Fibroblast of skin of scalp (primary cell): ENCODE measurements at places on chromosomes 16 and 17.

DNA sequence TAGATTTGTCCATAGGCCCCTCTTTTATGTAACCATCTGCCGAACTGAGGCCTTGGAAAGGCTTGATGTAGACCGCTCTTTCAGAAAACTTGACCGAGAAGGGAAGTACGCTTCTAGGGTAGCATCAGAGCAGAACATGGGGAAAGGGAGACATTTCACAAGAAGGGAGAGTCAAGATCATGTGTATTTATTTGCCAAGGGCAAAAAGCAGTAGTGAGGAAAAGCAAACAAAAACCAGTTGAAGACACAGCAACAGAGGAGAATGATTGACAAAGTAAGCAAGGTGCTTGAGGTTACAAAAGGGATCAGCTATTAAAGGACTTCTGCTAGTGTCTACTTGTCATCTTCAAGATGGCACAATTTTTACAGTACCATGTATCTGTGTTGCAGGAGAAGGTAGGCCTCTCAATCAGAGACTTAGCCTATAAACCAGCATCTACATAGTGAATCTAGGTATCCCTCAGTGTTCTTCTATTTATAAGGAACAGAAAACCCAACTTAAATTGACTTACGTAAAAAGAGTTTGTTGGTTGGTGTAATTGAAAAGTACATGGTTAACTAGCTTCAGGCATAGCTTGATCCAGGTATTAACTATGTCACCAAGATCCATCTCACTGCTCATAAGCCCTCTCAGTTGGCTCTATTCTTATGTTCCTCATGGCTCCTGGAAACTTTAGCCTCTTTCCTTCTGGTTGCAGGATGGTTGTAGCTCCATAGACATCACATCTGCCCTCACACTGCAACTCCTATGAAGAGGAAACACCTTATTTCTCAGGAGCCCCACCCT is 288.4 kb downstream of the IRX3 start:
- no peak for DNase-seq

DNA sequence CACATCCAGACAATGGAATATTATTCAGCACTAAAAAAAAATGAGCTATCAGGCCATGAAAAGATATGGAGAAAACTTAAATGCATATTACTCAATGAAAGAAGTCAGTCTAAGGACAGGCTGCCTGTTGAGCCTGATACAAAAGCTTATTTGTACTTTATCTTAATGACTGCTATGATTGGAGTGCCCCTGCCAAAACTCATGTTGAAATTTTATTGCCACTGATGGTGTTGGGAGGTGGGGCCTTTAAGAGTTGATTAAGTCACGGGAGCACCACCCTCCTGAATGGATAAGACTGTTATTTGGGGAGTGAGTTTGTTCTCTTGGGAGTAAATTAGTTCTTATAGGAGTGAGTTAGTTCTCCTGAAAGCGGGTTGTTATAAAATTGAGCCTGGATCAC is 9.9 kb downstream of the C17orf67 start:
- no peak for DNase-seq

- no peak for DNase-seq
Measured at GRCh38 chr17:57459286-57459915, 203.1 kb downstream of the MSI2 start.

DNA sequence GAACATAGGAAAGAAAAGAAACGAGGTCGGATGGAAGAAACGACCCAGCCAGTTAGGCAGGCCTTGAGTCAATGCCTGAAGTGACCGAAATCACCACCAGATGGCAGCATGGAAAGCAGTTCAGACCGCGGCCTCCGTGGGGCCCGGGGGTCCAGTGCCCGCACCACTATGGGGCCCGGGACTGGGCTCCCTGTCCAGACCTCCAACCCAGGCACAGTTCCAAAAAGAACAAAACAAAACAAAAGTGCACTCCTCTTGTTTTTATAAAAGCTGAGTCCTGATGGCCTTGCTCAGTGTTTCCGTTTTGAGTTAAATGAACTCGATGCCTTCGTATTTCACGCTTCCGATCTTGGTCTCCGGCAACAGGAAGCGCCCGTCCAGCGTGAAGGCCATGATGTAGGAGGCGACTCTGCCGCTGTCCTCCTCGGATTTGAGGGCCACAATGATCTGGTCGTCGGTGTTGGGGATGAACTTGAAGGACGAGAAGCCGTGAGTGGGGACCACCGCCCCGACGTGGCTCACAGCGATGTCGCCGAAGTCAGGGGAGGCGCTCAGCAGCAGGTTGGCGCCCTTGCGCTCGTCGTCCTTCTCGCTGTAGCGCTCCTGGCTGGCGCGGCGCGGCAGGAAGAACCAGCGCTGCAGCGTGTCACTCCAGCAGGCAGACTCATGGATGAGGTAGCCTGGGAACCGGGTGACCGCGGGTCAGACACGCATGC is 13.7 kb upstream of the LGALS3BP start:
- peak; percentile 35 for DNase-seq

DNA sequence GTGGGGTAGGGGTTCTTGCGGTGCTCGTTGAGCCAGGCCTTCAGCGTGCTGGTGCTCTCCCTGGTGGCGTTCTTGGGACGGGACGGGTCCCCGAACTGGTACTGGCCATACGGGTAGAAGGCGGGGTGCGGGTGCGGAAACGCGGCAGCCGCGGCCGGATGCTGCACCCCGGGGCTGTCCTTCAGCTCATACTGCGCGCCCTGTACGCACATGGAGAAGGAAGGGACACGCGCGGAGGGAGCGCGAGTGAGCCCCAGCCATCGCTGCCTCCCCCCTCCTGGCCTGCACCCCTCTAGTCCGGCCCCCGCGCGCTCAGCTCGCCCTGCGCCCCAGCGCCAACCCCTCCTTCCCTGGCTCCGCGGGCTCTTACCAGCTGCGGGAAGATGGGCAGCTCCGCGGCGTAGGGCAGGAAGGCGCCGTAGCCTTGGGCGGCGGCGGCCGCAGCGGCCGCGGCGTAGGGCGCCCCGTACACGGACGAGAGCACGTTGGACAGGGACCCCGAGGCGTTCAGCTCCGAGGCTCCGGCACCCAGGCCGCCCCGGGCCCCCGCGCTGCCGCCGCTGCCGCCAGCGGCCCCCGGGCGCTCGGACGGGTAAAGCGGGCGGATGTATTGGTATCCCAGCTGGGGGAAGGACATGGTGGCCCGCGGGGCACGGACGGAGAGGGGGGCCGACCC is 1.0 kb downstream of the IRX3 start:
- peak; percentile 57 for DNase-seq

GRCh38 chr17:12256380-12256995 is 235.8 kb downstream of the MAP2K4 start:
- DNase-seq: peak; percentile 80

DNA sequence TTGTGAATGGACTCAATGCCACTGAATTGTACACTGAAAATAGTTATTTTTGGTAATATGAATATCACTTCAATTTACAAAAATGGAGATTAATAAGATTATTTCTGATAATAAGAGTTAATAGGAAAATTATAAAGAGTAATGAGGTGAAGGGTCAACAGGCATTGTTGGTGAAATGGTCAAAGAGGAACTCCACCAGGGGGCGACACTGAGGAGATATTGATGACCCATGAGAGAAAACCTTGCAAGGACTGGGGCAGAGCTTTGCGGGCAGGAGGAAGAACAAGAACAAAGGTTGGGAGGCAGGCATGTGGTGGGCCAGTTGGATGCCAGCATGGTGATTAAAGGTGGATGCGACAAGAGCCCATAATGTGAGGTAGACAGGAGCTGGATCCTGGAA is 74.0 kb upstream of the XYLT1 start:
- no peak for DNase-seq

GRCh38 chr16:28184625-28185024 is 27.1 kb downstream of the XPO6 start:
- no peak for DNase-seq

- no peak for DNase-seq
Measured at GRCh38 chr17:74612046-74612445, 11.5 kb downstream of the CD300E start.

GRCh38 chr17:8818654-8819330 is 19.6 kb upstream of the MFSD6L start:
- DNase-seq: no peak

- DNase-seq: peak; percentile 19
Measured at GRCh38 chr17:78759203-78759968, 22.7 kb downstream of the CYTH1 start.

DNA sequence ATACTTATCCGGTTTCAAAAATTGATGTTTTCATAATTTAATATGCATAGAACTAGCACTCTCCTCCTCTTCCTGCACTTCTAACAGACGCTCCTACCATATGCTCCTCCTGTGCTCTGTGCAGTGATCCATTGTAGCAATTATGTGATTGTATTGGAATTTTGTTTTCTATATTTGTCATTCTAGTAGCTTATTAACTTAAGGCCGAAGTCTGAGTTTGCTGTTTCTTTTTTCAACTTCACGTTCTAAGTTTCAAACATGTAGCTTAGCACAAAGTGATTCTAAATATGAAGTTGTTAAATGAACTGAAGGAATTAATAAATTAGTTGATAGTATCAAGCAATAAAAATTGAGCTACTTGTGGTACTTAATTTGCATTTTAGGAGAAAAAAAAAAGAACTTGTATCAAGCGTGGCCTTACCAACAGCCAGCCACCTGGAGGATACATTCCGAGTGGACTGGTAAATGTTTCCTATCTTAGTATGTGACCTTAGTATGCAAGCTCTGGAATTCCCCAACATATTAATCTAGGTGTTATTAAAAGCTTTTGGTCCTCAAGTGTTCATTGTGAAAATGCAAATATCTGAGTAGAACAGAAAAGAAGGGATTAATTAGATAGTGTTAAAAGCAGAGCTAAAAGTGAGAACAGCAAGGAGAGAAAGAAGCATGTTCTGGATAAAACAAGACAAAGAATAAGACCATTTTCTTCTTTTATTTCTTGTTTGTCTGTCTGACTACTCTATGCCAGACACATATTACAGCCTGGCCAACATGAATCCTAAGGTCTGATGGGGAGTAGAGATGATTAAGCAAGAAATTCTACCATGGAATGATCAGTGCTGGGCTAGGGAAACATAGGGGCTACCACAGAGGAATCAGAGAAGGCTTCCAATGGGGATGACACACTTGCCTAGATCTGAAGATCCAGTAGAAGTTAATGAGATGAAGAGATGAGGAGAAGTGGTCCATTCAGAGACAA is 290.4 kb upstream of the MON1B start:
- no peak for DNase-seq

- no peak for DNase-seq
Measured at GRCh38 chr16:75501359-75501758, 6.1 kb upstream of the CHST6 start.

DNA sequence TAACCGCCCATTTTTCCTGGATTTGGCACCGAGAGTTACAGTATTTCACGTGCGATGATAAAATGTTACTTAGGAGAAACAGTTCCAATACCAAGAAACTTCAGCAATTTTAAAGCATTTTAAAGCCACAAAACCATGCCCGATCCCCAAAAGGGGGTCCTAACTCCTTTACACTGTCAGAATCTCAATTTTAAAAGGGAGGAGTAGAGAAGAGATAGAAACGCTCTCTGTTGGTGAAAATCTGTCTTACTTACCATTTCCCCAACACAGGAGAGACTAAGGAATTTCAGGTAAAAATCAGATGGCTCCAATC is 526 bp upstream of the RNASEK start:
- DNase-seq: no peak

DNA sequence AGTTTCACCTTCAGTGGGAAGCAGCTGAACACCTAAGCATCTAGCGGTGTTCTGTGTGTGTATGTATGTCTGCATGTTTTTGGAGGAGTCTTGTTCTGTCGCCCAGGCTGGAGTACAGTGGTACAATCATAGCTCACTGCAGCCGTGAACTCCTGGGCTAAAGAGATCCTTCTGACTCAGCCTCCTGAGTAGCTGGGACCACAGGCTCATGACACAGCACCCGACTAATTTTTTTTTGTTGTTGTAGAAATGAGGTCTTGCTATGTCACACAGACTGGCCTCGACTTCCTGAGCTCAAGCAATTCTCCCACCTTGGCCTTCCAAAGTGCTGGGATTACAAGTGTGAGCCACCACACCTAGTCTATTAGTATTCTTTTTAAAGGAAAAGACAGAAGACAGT is 30.2 kb upstream of the FAAP100 start:
- DNase-seq: peak; percentile 60

- no peak for DNase-seq
Measured at GRCh38 chr17:79537061-79537460, 73.8 kb downstream of the RBFOX3 start.

DNA sequence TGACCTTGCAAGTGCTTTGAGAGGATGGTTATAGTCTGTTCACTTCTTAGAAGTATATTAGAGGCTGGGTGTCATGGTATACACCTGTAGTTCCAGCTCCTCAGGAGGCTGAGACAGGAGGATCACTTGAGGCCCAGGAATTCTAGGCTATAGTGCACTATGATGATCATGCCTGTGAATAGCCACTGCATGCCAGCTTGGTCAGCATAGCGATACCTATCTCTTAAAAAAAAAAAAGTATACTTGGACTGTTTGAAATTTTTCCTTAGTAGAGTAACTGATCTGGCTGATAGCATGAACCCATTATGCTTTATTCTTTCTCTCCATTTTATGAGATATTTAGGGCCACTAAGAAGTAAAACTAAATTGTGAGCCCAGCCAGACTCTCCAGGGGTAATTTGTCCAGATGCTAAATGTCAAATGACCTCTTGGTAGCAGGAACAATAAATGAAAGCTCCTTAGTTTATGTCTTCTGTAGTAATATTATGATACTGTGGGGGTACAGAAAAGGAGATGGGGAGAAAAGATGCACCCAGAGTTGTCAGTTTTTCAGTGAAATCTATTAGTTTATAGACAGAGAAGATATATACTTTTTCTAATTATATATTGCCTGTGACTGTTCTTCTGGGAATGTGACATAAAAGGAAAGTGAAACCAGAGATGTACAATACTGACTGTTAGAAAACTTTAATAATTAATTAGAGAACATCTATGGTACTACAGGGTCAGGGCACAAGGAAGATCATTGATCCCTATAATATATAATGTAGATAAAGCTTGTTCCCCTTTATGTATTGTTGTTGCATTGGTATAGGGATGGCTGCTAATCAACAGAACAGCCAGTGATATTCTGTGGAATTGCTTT is 335.3 kb upstream of the TBX2 start:
- no peak for DNase-seq

DNA sequence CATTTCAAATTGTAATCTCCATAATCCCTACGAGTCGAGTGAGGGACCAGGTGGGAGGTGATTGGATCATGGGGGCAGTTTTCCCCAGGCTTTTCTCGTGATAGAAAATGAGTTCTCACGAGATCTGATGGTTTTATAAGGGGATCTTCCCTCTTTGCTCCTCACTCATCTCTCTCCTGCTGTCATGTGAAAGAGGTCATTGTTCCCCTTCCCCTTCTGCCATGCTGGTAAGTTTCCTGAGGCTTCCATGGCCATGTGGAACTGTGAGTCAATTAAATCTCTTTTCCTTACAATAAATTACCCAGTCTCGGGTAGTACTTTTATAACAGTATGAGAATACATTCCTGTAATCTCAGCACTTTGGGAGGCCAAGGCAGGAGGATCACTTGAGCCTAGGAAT is 76.7 kb upstream of the MARCHF10 start:
- DNase-seq: no peak
